ENCODE measurements at places on chromosomes 2 and 18. TPM values are rescaled to one million over a fixed set of nuclear protein-coding genes. Genes with fewer than 3 reads are reported as not detected.
A peak's percentile ranks its signal among the peaks of the same experiment; 100 is the strongest.

DNA sequence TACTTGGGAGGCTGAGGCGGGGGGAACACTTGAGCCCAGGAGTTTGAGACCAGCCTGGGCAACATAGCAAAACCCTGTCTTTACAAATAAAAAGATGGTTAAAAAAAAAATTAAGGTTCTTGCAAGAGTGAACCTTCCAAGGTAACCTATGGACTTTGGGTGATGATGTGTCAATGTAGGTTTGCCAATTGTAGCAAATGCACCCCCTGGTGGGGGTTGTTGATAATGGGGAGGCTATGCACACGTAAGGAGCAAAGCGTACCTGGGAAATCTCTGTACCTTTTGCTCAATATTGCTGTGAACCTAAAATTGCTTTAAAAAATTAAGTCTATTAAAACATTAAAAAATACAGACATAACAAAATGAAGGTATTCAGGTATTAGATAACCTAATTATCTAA lies 70.4 kb downstream of the CWC22 start:
- no peak overlapping the region for H3K27ac ChIP-seq
- H3K36me3 ChIP-seq, result no peaks in the 10 kb centered on the region

RASGRP3 gene
- total RNA-seq, result 42.1 TPM

DNA sequence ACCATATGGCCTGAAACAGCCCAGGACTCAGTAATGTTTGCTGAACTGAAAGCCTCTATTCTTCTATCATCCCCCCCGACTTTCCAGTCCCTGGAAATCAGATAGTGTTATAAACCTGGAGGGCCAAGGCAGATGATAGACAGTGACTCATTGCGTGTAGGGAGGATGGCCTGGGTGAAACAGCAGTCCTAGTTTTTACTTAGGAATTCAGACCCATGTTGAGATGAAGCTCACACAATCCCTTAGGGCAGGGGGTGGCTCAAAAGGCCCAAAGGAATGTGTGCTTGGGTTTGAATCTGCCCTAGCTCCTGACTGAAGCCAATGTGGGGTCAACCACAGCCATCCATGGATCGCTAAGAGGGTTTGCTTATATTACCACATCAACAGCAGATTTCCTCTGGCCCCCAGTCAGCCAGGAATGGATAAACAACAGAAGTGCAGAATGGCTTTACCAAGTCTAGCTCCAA lies 43.9 kb upstream of the STPG4 start:
- H3K27ac ChIP-seq, result no peak overlapping the region
- no peak for DNase-seq
- no peaks in the 10 kb centered on the region for H3K36me3 ChIP-seq
- H3K27me3 ChIP-seq, result no peaks in the 10 kb centered on the region
- H3K4me1 ChIP-seq, result peaks cover 8% of the 10 kb centered on the region

C2orf72 gene
- 0.11 TPM for total RNA-seq

DNA sequence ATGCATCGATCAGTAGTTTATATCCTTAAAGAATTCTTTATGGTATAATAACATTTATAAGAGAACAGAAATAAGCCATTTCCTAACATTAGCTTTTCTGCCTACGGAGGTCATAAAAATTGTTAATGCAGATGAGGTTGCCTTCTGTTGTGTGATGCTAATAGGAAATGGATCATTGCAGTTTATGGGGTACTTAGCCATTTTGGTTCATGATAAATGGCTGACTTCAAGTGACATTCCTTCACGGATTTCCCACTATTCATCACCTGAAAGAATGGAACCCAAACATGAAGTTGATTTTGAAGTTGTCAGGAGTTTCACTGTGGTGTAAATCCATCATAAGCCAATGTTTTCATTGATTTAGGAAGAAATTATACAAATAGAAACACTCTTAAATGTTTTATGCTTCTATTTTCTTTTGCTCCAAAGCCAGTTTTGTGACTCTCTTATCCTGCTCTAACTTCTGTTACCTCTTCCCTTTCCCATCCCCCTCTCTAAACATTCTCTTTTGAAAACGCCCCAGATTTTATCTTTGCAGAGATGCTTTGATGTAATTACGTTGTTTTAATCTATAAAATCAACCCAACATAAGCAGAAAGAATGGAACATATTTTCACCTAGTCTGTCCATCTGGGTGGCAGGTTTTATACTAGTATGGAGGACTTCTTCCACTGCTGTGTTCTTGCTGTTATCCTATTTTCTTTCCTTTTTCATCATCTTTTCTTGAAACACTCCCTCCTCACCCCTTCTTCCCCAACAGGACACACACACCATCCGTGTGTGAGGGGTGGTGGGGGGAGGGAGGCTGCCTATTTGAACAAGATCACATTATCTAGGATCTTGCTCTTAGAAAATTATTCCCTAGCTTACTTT lies 58.2 kb downstream of the GREB1L start:
- no peak overlapping the region for H3K27ac ChIP-seq
- no peaks in the 10 kb centered on the region for H3K27me3 ChIP-seq
- no peak for DNase-seq
- no peaks in the 10 kb centered on the region for H3K36me3 ChIP-seq

ITGB6 gene
- not detected for total RNA-seq

GRCh38 chr18:46939998-46940571 lies 22.7 kb downstream of the KATNAL2 start:
- H3K36me3 ChIP-seq, result no peaks in the 10 kb centered on the region
- no peak overlapping the region for H3K4me3 ChIP-seq
- no peak overlapping the region for H3K27ac ChIP-seq
- peaks cover 4% of the 10 kb centered on the region for H3K4me1 ChIP-seq
- peaks cover 2% of the 10 kb centered on the region for H3K27me3 ChIP-seq

DNAJC5G gene
- total RNA-seq, result 0.77 TPM

TLX2 gene
- total RNA-seq, result not detected

SMIM21 gene
- not detected for total RNA-seq

DNA sequence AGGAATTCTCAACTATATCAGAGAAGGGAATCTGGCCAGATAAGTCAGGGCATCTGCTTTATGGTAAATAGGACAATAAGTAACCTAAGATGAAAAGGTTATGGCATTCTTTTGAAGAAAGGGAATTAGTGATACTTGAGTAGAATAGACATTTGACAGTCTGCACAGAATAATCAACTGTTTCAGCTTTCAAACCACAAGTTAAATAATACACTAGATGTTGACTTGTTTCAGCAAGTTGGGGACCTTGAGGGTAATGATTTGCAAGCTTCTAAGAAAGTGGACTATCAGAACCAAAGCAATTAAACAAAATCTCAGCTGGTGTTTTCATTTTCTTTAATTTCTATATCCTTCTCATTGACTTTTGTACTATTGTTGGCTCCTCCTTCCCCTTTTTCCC lies 54.5 kb downstream of the SLC39A10 start:
- H3K4me3 ChIP-seq, result no peak overlapping the region
- DNase-seq, result no peak
- no peaks in the 10 kb centered on the region for H3K27me3 ChIP-seq
- H3K4me1 ChIP-seq, result no peaks in the 10 kb centered on the region

- H3K4me1 ChIP-seq, result no peaks in the 10 kb centered on the region
- H3K27ac ChIP-seq, result no peak overlapping the region
- H3K4me3 ChIP-seq, result no peak overlapping the region
- H3K27me3 ChIP-seq, result no peaks in the 10 kb centered on the region
- peak; percentile 97 for DNase-seq
These were observed 45.4 kb downstream of the RASGRP3 start for GRCh38 chr2:33521791-33522281.

- H3K4me3 ChIP-seq, result no peak overlapping the region
- no peaks in the 10 kb centered on the region for H3K27me3 ChIP-seq
- no peaks in the 10 kb centered on the region for H3K4me1 ChIP-seq
- no peak for DNase-seq
- no peaks in the 10 kb centered on the region for H3K36me3 ChIP-seq
- H3K27ac ChIP-seq, result no peak overlapping the region
These were observed 1462.8 kb upstream of the LRRTM1 start for GRCh38 chr2:81767187-81767912.

DNA sequence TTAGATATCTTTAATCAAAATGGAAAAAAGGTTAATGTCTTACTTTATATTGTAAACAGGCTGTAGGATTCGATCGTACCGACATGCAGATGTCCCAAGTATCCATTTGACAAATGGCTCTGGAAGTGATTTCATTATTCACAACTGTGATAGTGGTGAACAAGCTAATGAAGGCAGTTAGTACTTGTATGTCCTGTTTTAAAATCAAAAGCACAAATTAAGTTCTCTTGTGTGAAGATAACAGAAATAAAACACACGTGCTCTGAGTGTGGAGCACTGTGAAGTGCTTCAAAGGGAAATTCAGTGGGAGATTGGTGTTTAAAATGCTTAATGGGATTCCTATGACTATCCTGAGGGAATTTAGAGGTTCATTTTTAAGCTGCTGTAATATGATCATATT lies 8.6 kb upstream of the LRP1B start:
- no peaks in the 10 kb centered on the region for H3K36me3 ChIP-seq

GRCh38 chr18:8176109-8176508 lies 433.1 kb upstream of the RAB12 start:
- no peaks in the 10 kb centered on the region for H3K4me1 ChIP-seq
- no peaks in the 10 kb centered on the region for H3K36me3 ChIP-seq
- H3K27ac ChIP-seq, result no peak overlapping the region

DNA sequence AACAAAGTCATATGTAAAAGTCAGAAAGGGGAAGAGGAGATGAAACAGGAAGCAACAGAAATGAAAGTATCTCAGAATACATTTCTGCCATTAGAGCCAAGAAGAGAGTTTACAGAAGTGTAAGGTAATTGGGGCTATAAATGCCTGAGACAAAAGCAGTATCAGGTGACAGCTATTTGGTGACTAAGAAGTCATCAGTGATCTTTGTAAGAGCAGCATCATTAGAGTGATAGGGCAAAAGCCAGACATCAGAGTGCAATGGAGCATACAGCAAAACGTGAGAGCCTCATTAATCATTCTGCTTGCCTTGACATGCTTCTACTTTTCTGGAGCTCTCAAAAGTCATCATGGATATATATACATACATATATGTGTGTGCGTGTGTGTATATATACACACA lies 804.7 kb upstream of the PIK3C3 start:
- H3K4me3 ChIP-seq, result no peak overlapping the region
- H3K27ac ChIP-seq, result no peak overlapping the region
- H3K4me1 ChIP-seq, result no peaks in the 10 kb centered on the region
- no peak for DNase-seq

DNA sequence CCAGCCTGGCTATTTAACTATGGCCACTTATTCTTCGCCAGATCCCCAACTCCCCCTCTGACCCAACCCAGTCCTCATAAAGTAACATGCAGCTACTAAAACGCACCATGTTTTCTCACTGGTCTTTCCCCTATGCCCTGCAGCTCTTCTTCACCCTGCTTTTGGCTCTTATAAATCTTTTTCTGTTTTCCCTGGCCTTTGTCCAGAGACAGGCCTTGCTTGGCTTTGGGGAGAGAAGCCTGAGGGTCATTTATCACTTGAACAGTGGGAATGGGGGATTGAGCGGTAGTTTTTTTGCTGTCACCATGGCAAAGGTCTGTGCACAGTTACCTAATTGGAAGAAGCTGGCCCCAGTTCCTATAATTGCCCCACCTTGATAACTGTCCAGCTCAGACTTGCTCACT lies 202.9 kb upstream of the NT5C1B start:
- H3K4me1 ChIP-seq, result no peaks in the 10 kb centered on the region
- no peak for DNase-seq
- H3K4me3 ChIP-seq, result no peak overlapping the region
- H3K27me3 ChIP-seq, result no peaks in the 10 kb centered on the region
- H3K36me3 ChIP-seq, result no peaks in the 10 kb centered on the region

GRCh38 chr2:68813596-68813995 lies 57.6 kb downstream of the BMP10 start:
- H3K4me1 ChIP-seq, result peaks cover 14% of the 10 kb centered on the region
- no peak overlapping the region for H3K4me3 ChIP-seq
- DNase-seq, result no peak
- no peak overlapping the region for H3K27ac ChIP-seq
- no peaks in the 10 kb centered on the region for H3K36me3 ChIP-seq

DNA sequence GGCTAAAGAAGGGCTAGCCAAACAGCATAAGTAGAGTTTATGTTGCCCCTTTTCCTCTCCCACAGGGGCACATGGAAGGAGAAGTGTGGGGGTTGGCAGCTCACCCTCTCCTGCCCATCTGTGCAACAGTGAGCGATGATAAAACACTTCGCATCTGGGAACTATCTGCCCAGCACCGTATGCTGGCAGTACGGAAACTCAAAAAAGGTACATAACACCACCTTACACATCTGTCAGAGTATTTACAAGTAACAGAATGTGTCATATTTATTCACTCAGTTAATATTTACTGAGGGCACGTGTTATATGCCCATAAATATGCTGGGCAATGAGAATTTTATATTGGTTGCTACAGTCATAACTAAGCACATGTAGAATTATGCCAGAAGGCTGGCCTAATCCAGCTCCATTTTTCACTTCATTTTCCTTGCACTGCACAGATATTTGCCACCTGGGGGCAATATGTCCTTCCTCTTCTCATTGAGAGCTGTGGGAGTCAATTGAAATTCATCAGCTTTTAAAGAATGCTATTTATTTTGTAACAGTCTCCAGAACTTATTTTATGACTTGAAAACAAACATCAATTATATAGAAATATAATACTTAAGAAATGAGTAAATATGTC lies 150.6 kb downstream of the RTN4 start:
- no peak overlapping the region for H3K4me3 ChIP-seq
- peaks cover 5% of the 10 kb centered on the region for H3K27me3 ChIP-seq
- peaks cover 10% of the 10 kb centered on the region for H3K4me1 ChIP-seq

CERKL gene
- total RNA-seq, result not detected
